ENCODE measurements at places on chromosomes 5 and 9. TPM values are rescaled to one million over a fixed set of nuclear protein-coding genes. Genes with fewer than 3 reads are reported as not detected.

- peaks cover 2% of the 10 kb centered on the region for H3K27me3 ChIP-seq
- no peak overlapping the region for H3K27ac ChIP-seq
- peaks cover 7% of the 10 kb centered on the region for H3K4me1 ChIP-seq
- H3K36me3 ChIP-seq: no peaks in the 10 kb centered on the region
- no peak overlapping the region for H3K4me3 ChIP-seq
These were observed 31.8 kb upstream of the FGF1 start for GRCh38 chr5:142717582-142718215.

DNA sequence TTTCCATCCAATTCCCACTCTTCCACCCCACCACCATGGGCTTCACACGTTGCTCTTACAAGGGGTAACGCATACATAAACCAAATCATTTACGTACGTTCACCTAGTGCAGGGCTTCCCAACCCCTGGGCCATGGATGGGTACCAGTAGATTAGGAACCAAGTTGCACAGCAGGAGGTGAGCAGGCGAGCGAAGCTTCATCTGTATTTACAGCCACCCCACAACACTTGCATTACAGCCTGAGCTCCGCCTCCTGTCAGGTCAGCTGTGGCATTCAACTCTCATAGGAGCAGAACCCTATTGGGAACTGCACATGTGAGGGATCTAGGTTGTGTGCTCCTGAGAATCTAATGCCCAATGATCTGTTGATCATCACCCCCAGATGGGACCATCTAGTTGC lies 82.3 kb downstream of the CEMIP2 start:
- H3K4me1 ChIP-seq: peaks cover 51% of the 10 kb centered on the region
- H3K27me3 ChIP-seq: no peaks in the 10 kb centered on the region
- H3K27ac ChIP-seq: peak overlapping the region; percentile 46
- no peak for DNase-seq

GRCh38 chr9:8362250-8362649 lies 562.7 kb upstream of the DMAC1 start:
- H3K4me1 ChIP-seq: peaks cover 4% of the 10 kb centered on the region
- H3K4me3 ChIP-seq: no peak overlapping the region
- DNase-seq: no peak
- no peak overlapping the region for H3K27ac ChIP-seq

DNA sequence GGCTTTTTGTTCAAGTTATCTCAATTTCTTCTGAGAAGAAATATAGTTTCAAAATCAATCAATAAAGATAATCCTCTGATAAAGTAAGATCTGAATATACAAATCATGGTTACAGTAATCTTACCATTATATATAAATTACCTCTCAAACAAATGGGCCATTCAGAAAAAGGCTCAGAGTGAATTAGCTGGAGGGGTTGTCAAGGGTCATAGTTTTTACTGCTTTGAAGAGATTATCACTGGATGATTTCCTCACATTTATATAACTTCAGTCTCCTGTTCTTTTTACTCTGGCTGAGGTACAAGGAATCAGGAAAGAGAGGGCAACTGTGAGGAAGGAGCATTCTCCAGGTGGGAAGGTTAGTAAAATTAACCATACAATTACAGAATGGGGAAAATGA lies 148.6 kb upstream of the ELL2 start:
- H3K27me3 ChIP-seq: peaks cover 3% of the 10 kb centered on the region
- no peak overlapping the region for H3K4me3 ChIP-seq
- peak overlapping the region; percentile 66 for H3K27ac ChIP-seq
- no peak for DNase-seq
- no peaks in the 10 kb centered on the region for H3K36me3 ChIP-seq

GRCh38 chr9:136249877-136250559 lies 4.4 kb upstream of the QSOX2 start:
- H3K4me1 ChIP-seq: peaks cover 5% of the 10 kb centered on the region
- no peaks in the 10 kb centered on the region for H3K36me3 ChIP-seq
- DNase-seq: no peak
- no peaks in the 10 kb centered on the region for H3K27me3 ChIP-seq
- no peak overlapping the region for H3K4me3 ChIP-seq

DNA sequence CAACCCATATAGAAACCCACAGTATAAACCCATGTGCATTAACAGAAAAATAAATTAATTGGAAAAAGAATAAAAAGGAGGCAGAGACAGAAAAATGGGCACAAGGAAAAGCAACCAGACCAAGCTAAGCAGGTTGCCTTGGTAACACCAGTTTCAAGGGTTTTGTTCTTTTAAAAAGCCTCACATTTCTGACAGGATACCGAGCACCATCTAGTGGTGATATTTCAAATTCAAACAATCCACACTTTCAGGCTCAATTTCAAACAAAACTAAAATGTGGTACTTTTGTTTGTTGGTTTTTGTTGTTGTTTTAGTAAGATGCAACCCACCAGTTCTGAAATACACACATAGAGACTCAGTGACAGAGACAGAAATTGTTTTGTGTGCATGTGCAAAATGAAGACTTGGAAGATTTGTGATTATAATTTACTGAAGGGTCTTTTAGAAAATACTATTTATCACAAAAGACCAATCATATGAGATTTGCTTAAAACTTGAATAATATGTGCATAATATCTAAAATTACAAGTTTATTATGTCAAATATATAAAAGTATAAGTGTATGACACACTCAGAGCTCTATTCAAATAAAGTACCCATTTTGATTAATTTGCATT lies 318.2 kb downstream of the SLCO4C1 start:
- no peaks in the 10 kb centered on the region for H3K36me3 ChIP-seq
- DNase-seq: no peak
- H3K27me3 ChIP-seq: no peaks in the 10 kb centered on the region
- H3K4me1 ChIP-seq: no peaks in the 10 kb centered on the region

- no peak overlapping the region for H3K27ac ChIP-seq
- H3K4me3 ChIP-seq: no peak overlapping the region
- peaks cover 14% of the 10 kb centered on the region for H3K36me3 ChIP-seq
- peaks cover 43% of the 10 kb centered on the region for H3K27me3 ChIP-seq
- H3K4me1 ChIP-seq: peaks cover 27% of the 10 kb centered on the region
These were observed 3.1 kb upstream of the STC2 start for GRCh38 chr5:173331287-173331686.

DNA sequence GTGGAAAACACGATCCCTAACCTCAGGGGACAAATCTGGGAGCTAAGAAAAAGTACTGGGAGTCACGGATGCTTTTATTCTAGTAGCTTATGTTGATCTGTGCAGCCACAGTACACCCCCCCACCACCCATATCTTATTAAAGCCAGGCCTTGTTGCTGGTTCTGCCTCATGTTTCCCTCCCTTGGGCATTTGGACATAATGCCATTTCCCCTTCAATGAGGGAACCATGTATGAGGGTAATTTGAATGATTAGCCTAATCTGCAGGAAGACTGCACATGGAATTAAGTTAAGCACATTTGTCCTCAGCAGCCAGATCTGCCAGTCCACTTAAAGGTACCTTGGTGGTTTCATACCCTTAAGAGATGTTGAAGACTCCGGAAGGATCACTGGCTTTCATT lies 102.0 kb downstream of the ARHGAP26 start:
- no peaks in the 10 kb centered on the region for H3K27me3 ChIP-seq
- H3K36me3 ChIP-seq: no peaks in the 10 kb centered on the region
- DNase-seq: no peak
- no peaks in the 10 kb centered on the region for H3K4me1 ChIP-seq
- no peak overlapping the region for H3K27ac ChIP-seq
- no peak overlapping the region for H3K4me3 ChIP-seq

DNA sequence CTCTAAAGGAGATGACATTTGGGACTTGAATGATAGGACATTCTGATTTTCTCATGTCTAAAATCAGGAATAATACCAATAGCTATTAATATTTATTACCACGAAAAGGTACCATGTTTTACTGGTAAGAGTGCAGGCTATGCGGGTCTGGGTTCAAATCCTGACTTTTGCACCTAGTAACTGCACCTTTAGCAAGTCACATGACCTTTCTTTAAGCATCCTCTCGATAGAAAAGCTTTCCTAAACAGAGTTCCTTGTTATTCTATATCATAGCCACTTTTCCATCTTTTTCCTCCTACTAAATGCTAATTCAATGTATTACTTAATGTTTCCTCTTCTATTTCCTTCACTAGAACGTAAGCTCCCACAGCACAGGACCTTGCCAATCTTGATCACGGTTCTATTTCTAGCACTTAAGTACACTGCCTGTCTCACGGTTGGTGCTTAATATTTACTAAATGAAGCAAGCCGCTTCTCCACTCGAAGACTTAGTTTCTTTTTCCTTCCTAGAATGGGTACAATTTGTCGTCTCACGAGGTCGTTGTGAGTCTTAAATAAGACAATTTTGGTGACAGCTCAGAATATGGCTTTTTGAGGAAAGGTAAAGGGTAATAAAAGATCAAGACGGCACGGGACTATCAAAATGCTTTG lies 816 bp downstream of the RBM18 start:
- no peaks in the 10 kb centered on the region for H3K27me3 ChIP-seq
- peak overlapping the region; percentile 98 for H3K27ac ChIP-seq
- peaks cover 20% of the 10 kb centered on the region for H3K36me3 ChIP-seq
- H3K4me3 ChIP-seq: peak overlapping the region; percentile 99
- no peak for DNase-seq
- peaks cover 46% of the 10 kb centered on the region for H3K4me1 ChIP-seq

DNA sequence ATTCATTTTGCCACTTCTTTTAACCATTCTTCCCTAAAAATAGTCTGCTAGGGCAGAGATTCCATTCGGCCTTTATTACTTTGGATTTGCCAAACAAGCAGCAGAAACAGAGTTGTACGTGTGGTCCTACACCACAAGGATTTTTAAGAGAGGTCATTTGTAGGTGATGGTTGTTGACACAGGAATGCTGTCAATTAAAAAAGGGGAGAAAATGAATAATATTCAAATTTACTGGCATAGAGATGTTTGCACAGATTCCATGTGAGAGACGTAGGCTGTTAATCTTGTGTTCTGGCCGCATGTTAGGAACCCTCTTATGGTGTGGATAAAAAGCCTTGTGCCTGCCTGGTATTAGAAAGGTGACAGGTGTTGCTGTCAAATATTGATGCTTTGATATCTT lies 34.9 kb downstream of the TRIO start:
- no peak overlapping the region for H3K4me3 ChIP-seq
- no peak overlapping the region for H3K27ac ChIP-seq
- no peaks in the 10 kb centered on the region for H3K36me3 ChIP-seq
- DNase-seq: no peak
- H3K27me3 ChIP-seq: peaks cover 3% of the 10 kb centered on the region
- no peaks in the 10 kb centered on the region for H3K4me1 ChIP-seq

DNA sequence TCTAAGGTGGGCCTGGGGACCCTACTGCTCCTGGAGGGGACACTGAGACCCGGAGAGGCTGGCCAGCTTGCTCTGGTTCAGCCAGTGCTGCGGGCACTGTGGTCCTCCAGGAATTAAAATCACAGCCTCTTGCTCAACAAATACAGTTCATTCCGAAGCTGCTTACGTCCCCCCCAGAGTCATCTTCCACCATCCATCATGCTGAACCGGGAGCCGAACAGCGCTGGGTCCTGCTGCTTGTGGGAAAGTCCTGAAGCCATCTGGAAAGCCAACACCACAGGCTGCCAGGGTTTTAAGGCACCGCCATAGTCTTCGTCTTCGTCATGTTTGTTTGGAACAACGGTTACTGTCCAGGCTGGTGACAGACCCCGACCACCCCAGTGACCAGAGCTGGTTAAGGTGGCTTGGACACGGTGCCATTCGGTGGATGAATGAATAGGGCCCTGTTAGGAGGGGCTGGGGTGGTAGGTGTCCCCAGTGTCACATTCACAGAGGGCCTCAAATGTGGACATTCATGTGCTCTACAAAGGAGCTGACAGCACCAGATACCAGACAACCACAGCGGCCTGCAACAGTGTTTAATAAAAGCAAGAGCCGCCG lies 81.6 kb upstream of the PHYKPL start:
- no peak overlapping the region for H3K4me3 ChIP-seq
- no peaks in the 10 kb centered on the region for H3K4me1 ChIP-seq
- H3K27me3 ChIP-seq: no peaks in the 10 kb centered on the region
- no peak for DNase-seq

- no peaks in the 10 kb centered on the region for H3K36me3 ChIP-seq
- no peaks in the 10 kb centered on the region for H3K27me3 ChIP-seq
- no peak overlapping the region for H3K27ac ChIP-seq
- H3K4me1 ChIP-seq: no peaks in the 10 kb centered on the region
These were observed 182.7 kb upstream of the KCNN2 start for GRCh38 chr5:114179134-114179533.

GRCh38 chr5:16617274-16617968 lies 624 bp upstream of the RETREG1 start:
- H3K36me3 ChIP-seq: peaks cover 1% of the 10 kb centered on the region
- peaks cover 29% of the 10 kb centered on the region for H3K4me1 ChIP-seq
- DNase-seq: peak; percentile 61
- no peaks in the 10 kb centered on the region for H3K27me3 ChIP-seq

The NRARP gene
- 1.1 TPM for total RNA-seq

The SLC46A2 gene
- total RNA-seq: not detected

The PRELID2 gene
- total RNA-seq: 4.3 TPM

The HSPB3 gene
- total RNA-seq: not detected

The SVEP1 gene
- total RNA-seq: not detected

The C9orf153 gene
- total RNA-seq: 0.26 TPM

The FAXDC2 gene
- not detected for total RNA-seq
